ENCODE measurements at places on chromosomes 16 and 17. TPM values are rescaled to one million over a fixed set of nuclear protein-coding genes. Genes with fewer than 3 reads are reported as not detected.

Gene SYNGR3
- total RNA-seq: 2.6 TPM

GRCh38 chr16:50024207-50024606 is 818 bp upstream of the CNEP1R1 start:
- DNase-seq: no peak

DNA sequence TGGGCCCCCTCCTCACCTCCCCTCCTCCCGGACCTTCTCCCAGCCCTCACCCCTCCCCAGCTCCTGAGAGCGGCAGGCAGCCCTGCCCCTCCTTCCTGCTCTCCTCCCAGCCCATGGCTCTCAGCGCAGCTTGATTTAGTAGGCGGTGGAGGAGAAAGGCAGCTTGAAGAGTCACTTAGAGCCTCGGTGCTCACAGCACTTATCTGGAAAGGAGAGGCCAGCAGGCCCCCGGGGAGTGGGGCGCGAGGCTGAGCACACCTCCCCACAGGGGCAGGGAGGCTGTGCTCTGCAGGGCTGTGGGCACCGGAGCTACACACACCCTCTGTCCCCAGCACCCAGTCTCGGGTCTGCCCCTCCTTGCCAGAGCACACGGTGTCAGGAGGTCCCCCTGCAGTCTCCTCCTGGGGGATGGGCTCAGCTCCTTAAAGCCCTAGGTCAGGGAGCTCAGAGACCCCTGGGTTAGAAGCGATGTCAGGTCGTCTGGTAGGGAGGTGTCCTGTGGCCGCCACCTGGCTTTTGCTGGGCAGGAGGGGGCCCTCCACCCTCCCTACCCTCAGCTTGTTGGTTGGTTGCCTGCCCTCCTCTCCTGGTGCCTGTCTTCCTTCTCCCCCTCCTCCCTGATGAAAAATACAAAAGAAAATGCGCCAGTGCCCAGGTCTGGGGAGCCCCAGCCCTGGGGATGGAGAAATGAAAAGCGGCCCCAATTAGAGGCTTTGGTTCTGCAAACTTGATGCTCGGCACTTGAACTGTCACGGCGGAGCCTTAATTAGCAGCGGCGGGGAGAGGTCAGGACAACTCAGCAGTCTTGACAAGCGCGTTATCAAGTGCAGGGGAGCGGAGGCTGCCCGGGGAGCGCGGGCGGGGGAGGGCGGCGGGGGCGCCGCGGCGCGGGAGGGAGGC is 151.1 kb upstream of the GSE1 start:
- DNase-seq: peak; percentile 49

DNA sequence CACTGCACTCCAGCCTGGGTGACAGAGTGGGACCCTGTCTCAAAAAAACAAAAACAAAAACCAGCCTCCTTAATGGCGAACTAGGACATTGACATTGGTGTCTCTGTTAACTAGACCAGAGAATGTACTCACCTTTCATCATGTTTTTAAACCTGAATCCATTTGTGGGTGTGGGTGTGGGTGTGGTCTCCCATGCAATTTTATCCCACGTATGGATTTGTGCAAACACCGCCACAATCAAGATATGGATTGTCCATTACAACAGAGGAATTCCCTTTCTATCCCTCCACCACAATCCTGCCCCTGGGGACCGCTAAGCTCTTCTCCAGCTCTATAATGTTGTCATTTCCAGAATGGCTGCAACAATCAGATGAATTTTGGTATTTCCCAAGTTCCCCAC is 49.9 kb downstream of the DNAH17 start:
- no peak for DNase-seq

- no peak for DNase-seq
These were observed 124.2 kb upstream of the SMURF2 start for GRCh38 chr17:64786337-64786736.

GRCh38 chr17:7992516-7992915 is 9.9 kb upstream of the GUCY2D start:
- DNase-seq: no peak

DNA sequence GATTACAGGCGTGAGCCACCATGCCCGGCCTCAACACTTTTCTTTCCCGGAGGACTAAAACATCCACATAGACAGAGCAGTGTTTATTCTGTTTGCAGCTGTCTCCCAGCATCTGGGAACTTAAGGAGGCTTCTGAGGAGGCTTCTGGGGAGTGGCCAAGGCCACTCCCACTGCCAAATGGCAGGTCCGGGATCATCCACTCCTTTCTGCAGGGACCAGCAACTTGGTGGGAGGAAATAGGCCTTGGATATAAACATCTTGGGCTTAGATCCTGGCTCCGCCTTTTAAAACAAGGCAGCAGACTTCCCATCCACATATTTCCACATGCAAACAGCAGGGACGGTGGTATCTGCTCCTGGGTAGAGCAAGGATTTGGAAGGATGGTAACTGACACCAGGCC is 14.1 kb upstream of the SPATA32 start:
- DNase-seq: peak; percentile 92

Gene PDE6G
- not detected for total RNA-seq

- no peak for DNase-seq
These were observed 1.8 kb upstream of the SYNRG start for GRCh38 chr17:37610971-37611370.

DNA sequence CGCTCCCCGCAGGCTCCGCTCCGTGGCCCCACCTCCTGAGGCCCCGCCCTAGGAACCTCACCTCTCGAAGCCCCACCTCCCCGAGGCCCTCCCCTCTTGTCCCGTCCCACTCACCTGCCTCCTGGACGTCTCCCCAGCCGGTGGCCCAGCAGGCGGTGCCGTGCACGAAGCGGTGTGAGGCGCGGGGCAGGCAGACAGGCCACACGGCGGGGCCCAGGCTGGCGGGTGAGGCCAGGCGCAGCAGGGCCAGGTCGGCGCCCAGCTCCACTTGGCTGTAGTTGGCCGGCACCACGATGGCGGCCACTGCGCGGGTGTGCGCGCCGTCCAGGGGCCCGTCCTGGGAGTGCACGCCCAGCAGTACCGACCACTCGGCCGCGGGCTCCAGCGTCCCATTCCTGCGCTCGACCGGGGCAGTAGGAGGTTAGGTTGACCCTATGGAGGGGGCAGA is 1.6 kb downstream of the PRSS36 start:
- DNase-seq: no peak

GRCh38 chr16:2520097-2520783 is at the start of gene AMDHD2:
AMDHD2 (plus strand) TSS chr16:2520371; CDS start chr16:2520459, 88 bp downstream.
- DNase-seq: peak; percentile 92

- no peak for DNase-seq
These were observed 121.1 kb downstream of the CPPED1 start for GRCh38 chr16:12682432-12683165.

Gene GPR139
- total RNA-seq: not detected

DNA sequence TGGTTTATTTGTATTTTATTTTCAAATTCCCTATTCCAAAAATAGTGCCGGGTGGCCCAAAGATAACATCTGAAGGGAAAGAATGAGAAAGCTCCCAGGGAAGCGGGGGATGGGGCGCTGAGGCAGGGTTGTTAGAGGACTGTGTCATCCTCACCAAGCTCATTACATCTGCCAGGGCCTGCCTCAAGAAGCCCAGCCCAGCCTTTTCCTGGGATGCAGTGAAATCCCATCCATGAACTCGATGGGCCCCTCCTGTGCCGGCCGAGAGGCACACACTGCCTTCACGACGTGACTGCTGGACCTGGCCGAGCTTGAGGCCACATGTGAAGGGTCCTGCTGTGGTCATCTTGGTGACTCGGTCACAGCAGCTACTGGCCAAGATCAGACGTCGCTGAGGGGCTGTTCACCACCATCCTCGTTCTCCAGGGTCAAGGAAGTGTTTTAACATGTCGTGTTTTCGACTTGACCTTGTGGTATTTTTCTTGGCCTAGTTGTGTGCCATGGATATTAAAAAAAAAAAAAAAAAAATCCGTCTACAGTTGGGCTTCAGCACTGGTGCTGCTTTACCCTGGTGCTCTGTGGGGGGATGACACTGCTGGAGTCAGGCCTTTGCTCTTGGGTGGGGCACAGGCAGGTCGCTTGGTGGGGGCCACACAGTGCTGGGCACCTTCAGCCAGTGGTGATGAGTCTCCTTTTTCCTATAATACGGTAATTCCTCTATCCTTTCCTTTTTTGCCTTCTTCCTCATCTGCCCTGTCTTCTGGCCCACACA is 4.9 kb downstream of the TIMM22 start:
- peak; percentile 75 for DNase-seq

GRCh38 chr16:23771027-23771426 is 16.2 kb downstream of the CHP2 start:
- no peak for DNase-seq

- no peak for DNase-seq
These were observed 25.7 kb upstream of the ENDOV start for GRCh38 chr17:80389011-80389995.

GRCh38 chr17:35161281-35161761 is 13.7 kb downstream of the UNC45B start:
- no peak for DNase-seq
